ENCODE measurements at places on chromosomes 4 and X.

- DNase-seq = no peak
These were observed 512.3 kb upstream of the EPHA5 start for GRCh38 chr4:66182636-66183035.

- DNase-seq = no peak
These were observed 136.8 kb downstream of the FAM53A start for GRCh38 chr4:1547131-1547855.

- no peak for DNase-seq
These were observed 125.3 kb upstream of the MAOA start for GRCh38 chrX:43530837-43531236.

- DNase-seq = no peak
These were observed 4.7 kb upstream of the AMMECR1 start for GRCh38 chrX:110322603-110323002.

DNA sequence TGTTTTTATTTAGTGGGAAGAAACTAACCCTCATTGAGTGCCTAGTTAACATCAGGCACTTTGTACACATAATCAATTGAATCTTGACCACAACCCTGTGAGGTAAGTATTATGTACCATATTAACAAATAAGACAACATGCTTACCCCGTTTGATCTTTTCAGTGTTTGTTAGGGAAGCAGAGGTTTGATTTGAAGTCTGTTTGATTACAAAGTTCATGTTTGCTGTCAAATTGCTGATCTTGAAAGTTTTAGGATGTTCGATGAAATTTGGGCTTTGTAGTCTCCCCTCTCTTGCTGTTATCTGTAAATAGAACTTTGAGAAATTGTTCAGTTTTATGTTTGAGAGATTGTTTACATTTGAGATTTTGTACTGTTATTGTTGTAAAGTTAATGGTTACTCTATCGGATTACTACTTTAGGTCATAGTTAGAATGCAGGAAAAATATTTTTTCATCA is 13.4 kb upstream of the ADH4 start:
- no peak for DNase-seq
